ENCODE measurements at places on chromosomes 13 and 19.

DNA sequence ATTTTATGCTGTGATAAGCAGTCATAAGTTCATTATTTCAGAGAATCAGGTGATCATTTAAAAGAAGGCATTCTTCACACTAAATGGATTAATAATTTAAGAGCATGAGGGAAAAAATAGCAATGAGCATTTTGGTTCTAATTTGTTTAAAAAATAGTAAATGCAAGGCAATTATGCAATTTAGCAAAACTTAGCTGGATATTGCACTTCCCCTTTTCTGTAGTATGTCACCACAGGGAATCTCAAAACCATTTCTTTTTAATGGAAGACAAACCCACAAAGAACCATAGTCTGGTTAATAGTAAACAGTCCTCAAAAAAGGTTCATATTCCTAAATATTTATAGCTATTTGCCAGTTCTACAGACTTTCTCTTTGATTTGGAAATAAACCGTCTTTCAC is 30.2 kb downstream of the COG6 start:
- no peak for DNase-seq

DNA sequence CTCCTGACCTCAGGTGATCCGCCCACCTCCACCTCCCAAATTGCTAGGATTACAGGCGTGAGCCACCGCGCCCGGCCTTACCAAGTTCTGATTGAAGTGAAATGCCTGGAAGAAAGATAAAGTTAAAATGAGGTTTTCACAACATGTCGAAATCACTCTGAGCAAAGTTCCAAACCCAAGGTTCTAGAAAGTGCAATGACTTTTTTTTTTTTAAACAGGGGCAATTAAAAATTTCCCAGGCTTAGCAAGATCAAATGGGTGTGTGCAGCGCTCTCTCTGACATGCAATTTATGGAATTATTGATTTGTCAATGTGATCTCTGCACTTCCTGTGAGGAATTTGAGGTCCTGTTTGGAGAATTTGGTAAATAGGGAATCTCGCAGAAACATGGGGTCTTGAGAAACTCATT is 12.8 kb upstream of the MAP2K2 start:
- DNase-seq = no peak

- DNase-seq = no peak
Measured at GRCh38 chr19:11018179-11018578, 57.3 kb downstream of the SMARCA4 start.

GRCh38 chr13:96772426-96772825 is 221.8 kb downstream of the OXGR1 start:
- DNase-seq = no peak

DNA sequence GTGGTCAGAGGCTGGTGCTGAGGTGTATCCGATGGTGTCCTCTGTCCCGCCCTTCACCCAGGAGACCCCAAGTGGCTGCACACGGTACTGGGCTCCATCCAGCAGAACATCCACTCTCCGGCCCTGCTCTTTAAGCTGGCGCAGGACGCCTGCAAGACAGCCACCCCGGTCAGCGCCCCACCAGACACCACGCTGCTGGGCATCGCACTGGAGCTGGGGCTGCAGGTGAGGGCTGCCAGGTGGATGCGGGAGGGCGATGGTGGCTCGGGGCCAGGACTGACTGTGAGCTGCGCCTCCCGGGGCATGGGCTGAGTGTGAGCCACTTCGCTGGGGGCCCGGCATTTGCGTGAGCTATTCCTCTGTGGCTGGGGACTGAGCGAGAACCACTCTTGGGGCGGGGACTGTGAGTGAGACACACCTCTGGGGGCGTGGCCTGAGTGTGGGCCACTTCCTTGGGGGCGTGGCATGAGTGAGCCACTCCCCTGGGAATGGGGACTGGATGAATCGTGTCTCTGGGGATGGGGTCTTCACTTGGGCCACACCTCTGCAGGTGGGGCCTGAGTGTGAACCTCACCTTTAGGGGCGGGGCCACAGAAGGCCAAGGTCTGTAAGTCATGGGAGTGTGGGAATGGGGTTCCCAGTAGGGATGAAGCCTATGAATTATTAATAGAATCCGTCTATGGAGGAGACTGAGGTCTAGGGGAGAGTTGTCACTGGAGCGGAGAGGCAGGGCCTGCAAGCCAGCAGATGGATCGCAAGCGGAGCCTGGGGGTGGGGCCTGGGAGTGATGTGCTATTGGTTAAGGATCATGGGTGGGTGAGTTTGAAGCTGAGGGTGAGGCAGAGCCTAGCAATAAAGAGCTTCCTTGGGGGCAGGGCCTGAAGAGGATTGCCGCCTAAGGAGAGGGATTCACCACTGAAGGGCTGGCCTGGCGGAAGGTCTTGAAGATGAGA is 30.5 kb downstream of the ZSWIM4 start:
- DNase-seq = no peak

- DNase-seq = no peak
Measured at GRCh38 chr13:98239162-98240076, 62.4 kb upstream of the RNF113B start.

- no peak for DNase-seq
Measured at GRCh38 chr13:102441085-102441484, 39.2 kb upstream of the FGF14 start.

- no peak for DNase-seq
Measured at GRCh38 chr13:68152414-68152813, 922.3 kb upstream of the PCDH9 start.

DNA sequence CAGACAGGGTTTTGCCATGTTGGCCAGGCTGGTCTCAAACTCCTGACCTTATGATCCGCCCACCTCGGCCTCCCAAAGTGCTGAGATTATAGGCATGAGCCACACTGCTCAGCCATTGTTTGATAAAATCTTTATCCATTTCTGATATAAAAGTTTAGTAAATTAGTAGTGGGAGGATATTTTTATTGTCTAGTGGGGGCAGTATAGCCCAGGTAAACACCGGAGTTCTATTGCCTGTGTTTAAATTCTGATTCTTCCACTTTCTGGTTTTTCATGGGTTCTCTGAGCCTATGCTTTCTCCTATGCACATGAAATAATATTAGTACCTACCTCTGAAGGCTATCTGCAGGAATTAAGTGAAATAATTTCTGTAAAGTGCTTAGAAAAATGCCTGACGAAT is 20.1 kb upstream of the ARHGEF18 start:
- no peak for DNase-seq

GRCh38 chr13:105139380-105140285 is 1395.8 kb downstream of the EFNB2 start:
- peak; percentile 20 for DNase-seq

DNA sequence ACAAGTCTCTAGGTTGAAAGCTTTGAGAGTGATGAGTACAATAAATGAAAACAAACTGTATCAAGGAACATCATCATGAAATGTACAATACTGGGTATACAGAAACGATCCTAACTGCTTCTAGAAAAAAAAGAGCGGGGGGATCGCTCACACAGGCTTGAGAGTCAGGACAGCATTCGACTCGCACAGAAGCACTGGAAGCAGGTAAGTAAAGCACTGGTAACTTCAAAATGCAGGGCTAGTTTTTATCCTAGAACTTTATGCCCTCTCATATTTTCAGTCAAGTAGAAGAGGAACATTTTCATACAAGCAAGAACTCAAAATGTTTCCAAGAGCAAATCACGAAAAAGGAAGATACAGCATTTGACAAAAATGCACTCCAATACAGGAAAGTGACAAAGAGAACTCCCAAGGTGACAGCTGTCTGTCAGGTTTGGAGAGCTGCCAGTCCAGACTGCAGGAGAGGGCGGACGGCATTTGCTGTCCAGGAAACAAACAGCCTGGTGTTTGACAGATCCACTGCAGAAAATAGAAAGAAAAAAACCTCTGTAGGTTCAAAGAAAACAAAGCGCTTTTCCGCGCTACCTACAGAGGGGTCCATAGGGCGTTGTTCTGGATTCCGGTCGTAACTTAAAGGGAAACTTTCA is 58.2 kb upstream of the XPO4 start:
- DNase-seq = no peak

GRCh38 chr19:46297700-46298478 is 1.0 kb downstream of the HIF3A start:
- no peak for DNase-seq

- no peak for DNase-seq
Measured at GRCh38 chr19:50488389-50489194, 11.9 kb upstream of the GARIN5A start.

GRCh38 chr13:37313372-37313771 is 207.9 kb upstream of the CSNK1A1L start:
- no peak for DNase-seq

DNA sequence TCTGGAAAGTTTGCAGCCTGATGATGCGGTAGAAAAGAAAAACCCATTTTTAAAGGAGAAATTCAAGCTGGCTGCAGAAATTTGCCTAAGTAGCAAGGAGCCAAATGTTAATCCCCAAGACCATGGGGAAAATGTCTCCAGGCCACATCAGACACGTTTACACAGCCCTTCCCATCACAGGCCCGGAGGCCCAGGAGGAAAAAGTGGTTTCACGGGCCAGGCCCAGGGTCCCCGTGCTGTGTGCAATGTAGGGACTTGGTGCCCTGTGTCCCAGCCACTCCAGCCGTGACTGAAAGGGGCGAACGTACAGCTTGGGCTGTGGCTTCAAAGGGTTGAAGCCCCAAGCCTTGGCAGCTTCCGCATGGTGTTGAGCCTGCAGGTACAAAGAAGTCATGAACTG is 35.9 kb downstream of the ZNF627 start:
- DNase-seq = no peak

- no peak for DNase-seq
Measured at GRCh38 chr13:80712026-80712425, 371.1 kb upstream of the SPRY2 start.

GRCh38 chr13:27997904-27998522 is 9.5 kb upstream of the URAD start:
- no peak for DNase-seq

DNA sequence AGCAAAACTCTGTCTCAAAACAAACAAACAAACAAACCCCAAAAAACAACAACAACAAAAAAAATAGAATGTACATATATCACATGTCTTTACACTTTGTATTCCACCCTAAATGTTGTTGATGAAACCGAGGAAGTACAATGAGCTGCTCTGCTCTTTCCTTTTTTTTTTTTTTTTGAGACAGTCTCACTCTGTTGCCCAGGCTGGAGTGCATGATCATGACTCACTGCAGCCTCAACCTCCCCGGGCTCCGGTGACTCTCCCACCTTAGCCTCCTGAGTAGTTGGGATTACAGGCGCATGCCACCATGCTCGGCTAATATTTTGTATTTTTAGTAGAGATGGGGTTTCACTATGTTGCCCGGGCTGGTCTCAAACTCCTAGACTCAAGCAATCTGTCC is 30.6 kb upstream of the LRP3 start:
- DNase-seq = no peak

DNA sequence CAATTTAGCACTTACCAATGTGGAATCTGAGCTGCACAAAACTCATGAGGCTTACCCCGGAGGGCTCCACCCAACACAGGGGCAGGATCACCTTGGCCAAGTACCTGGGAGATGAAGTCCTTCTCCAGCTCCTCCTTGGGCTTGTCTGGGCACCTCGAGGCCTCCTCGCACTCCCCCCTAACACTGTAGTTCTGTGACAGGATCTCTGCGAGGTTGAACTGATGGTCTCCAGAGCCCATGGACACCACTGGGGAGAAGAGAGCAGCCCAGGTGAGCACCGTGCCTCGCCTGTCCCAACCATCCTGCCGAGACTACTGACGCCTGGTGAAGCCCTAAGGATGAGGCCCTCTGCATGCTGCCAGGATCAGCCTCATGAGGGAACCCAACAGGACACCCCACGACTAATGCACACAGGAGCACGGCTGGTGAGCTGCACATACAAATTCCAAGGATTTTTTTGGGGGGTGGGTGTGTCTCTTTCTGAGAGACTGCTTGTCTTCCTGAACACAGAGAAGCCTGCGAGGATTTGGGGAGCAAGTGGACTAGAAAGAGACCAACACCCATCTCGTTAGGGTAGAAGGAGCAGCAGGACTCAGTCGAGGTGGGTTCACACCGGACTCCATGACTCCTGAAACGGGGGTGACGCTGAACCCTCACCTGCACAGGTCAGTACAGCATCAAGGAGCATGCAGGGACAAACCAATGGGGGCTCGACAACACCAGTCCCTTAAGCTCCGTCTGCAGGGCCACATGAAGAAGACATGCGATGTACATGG is 10.1 kb downstream of the MIER2 start:
- no peak for DNase-seq

DNA sequence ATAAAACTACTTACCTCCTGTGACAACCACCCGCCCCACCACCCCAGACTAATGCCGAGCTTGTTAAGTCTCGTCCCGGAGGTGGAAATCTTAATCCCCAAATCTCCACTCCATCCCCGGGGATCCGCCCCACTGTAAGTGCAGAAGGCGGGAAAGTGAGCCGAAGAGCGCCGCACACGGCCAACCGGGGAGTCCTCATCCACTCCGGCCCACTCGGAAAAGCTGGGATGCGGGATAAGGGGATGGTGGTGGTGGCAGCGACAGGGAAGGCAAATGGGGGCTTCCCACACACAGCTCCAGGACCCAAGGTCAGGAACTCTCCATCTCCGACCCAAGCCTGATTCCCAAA is 621 bp downstream of the FBL start:
- DNase-seq = no peak

DNA sequence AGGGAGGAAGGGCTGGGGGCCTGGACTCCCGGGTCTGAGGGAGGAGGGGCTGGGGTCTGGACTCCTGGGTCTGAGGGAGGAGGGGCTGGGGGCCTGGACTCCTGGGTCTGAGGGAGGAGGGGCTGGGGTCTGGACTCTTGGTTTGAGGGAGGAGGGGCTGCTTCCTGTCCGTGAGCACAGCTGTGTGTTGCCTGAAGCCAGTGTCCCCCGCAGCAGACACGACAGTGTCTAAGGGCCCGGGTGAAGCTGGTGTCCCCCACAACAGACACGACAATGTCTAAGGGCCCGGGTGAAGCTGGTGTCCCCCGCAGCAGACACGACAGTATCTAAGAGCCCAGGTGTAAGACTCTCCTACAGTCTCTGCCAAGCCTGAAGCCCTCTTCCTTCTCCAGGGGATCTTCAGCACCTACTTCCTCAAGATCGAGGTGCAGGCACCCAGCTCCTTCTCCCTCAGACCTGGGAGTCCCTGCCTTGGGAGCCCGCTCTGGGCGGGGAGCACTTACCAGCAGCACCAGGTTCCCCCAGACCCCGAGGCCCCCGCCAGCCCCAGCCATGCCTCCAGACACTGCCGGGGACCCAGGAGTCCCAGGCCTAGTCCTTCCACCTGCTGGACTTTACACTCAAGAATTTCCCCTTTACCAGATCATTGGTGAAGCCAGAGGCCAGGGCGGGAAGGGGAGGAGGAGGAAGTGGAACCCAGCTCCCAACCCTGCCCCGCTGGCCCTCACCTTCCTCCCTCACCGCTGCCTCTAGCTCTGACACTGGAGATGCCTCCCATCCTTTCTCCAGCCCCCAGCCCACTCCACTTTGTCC is at the start of gene PTPRH:
Gene PTPRH (minus strand): TSS at position 622 of the 813 bp plus-strand sequence. CDS start 68 bp downstream, at position 554.
- no peak for DNase-seq

DNA sequence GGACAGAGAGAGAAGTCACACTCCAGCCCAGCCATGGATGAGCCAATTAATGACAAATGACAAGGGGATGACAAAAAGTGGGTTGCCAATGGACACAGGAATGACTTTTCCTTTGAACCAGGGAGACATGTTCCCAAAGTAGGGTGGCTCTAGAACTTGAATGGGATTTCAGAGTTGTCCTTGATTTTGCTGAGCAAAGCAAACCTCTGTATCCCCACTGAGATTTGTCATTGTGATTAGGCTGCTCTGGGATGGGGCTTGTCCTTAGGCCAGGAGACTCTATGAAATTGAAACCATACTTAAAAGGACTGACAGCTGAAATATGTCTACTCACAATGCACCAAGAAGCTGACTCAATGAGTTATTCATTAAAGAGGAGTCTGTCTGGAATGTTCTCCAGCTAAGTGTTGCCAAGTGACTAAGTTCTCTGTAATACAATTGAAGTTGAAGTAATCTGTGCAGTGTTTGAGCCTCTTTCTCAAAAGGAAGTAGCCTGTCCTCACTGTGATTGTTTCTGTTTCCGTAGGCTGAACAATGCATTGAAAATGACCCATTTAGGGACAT is 69.0 kb upstream of the PCDH9 start:
- no peak for DNase-seq
